ENCODE measurements at places on chromosomes 11 and 22.

DNA sequence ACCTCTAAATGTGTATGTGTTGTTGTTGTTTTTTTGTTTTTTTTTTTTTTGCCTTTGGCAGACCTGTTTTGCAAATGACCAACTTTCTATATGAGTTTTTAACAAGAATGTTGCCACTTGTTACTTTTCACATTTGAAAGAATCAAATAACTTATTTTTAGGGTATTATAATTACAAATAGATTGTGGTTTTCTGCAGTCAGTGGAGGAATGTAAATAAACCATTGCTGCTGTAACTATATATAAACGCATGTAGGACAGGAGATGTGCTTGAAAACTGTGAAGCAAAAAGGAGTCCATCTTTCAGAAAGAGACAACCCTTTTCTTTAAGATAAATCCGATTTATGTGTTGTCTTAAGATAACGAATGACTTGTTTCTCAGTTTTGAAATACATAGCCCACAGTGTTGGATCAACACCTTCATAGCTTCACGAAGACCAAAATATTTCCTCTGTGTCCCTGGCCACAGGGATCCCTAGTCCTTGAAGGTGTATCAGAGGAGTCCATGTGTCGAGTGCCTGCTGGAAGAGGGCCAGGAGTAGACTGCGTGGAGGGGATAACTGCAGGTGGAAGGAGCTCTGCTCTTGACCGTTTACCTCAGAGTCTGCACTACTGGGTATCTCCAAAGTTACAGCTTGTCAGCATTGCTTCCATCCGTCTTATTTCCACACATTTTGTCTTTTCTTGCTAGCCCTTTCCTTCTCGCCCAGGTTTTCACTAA lies 24.7 kb downstream of the TNRC6B start:
- DNase-seq, result no peak

DNA sequence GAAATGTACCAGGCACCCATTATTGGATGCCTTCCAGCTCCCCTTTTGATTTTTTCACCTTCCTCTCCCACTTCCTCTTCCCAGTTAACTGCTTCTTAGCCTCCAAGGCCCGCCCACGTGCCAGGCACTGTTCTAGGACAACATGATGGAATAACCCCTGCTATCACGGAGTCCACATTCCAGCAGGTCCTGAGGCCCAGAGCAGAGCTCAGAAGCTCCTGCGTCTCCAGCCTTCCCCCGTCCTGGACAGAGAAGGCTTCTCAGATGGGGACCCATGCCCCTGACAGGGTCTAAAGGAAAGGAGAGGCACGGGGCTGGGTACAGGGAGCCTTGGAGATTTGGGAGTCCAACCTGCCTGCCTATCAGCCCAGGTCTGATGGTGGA lies 29.1 kb downstream of the TRIM29 start:
- DNase-seq, result no peak

GRCh38 chr22:23259916-23260644 lies 79.8 kb downstream of the BCR start:
- DNase-seq, result no peak

- DNase-seq, result no peak
These were observed 27.6 kb downstream of the DKK3 start for GRCh38 chr11:11980841-11981308.

DNA sequence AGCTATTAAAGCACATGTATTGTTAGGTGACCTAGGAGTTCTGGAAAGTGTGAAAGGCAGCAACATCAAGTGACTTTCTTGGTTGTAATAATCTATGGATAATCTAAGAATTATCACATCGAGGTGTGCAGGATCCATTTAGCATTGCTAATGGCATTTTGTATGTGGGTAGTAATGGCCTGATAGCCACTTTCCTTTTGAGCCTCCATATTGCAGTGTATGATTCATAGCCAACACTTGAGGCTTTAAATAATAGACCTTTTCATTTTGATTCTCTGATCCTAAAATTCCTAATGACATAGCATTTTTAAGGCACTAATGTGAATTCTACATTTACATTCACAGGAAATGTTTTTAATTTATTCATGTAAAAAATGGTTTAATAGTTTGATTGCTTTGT lies 759.4 kb downstream of the NELL1 start:
- no peak for DNase-seq

DNA sequence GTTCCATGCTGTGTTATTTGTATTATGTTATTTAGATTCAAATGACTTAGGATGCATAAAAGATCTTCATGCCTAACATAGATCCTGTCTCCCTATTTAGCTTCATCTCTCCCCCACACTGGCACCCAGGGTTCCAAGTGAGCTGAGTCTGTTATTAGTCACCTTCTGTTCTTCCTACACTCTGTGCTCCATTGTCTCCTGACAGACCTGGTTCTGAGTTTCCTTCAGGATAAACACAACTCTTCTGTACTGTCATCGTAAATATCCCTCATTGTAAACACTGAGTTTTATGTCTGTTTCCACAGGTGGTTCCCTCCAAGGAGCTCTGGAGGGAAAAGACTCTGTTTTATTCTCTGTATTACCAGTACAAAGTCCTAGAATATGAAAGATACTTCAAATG lies 8.7 kb downstream of the MMP26 start:
- no peak for DNase-seq
